ENCODE measurements at places on chromosomes 3 and 15.

- DNase-seq, result no peak
Observed at GRCh38 chr3:161163297-161163696, 57.8 kb upstream of the NMD3 start.

DNA sequence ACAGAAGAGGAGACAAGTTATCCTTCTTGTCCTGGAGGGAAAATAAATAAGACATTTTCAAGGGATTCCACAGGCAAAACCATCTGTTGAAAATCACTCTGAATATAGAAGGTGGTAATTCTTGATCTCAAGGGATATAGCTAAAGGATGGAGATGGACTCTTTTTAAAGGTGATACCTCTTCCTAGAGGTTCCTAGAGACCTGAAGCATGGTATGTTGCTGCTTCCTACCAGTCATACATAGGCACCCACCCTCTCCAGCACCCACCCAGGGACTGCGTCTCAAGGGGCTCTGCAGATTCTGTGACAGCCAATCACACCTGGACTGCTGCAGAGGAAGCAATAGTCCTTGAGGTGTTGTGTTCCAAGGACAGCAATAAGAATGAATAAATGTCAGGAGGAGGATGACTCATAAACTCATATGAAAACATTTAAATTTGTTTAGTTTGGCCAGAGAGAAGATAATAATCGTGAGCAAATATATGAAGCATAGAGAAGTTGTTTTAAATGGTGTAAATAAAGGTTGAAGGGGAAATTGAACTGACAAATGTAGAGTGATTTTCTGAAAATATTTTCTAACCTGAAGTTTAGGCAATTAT is 741.6 kb upstream of the CBLB start:
- no peak for DNase-seq

DNA sequence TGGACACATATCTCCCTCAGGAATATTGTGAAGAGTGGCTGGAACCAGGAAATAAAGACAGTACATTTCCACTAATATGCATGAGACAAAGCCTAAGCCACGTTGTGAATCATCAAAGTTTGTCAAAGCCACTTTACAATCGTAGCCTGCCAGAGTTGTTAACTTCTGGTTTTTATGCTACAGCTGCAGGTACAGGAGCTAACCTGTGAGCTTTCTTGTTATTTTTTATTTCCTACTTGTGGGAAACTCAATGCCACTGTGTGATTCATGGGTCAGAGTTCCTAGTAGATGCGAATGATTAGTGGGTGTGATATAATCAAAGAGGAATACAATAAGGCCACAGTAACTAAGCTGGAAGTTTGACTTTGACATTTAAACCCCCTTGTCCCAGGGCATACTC is 44.4 kb upstream of the TEX9 start:
- no peak for DNase-seq

GRCh38 chr15:64153480-64154367 is 2.2 kb downstream of the SNX22 start:
- DNase-seq, result peak; percentile 54

GRCh38 chr3:132974097-132974496 is 64.1 kb upstream of the TMEM108 start:
- DNase-seq, result no peak

DNA sequence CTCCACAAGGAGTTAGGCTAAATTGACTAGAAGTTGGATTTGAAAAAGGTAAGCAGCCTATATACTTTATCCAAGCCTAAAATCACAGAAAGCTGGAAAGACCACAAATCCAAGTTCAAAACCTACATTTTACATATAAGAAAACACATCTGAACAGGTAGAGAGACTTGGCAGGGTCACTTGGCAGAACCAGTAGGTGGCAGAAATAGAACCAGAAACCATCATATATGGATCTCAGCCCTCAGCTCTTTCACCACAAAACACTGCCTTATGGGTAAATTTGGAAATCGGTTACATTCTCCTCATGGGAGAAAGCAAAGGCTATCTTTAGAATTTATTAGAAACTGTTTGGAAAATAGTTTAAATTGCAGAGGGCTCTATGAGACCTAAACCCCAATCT is 44.2 kb downstream of the MKRN2 start:
- no peak for DNase-seq

GRCh38 chr3:8712045-8712907 is 21.3 kb upstream of the CAV3 start:
- DNase-seq, result no peak

DNA sequence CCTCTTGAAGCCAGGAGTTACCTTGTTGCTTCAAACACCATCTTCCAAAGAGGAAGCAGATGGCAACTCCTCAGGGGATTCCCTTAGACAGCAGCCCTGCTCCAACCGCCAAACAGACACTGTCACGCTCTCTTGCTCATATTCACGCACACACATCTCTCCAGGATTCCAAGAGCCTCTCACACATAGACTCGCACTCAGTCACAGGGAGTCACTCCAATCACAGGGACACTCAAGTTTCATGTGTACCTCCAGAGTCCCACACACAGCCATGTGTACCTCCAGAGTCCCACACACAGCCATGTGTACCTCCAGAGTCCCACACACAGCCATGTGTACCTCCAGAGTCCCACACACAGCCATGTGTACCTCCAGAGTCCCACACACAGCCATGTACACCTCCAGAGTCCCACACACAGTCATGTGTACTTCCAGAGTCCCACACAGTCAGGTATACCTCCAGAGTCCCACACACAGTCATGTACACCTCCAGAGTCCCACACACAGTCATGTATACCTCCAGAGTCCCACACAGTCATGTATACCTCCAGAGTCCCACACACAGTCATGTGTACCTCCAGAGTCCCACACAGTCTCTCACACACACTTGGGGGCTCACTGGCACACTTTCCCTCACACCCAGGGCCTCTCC is 6.1 kb downstream of the VWA5B2 start:
- peak; percentile 30 for DNase-seq

DNA sequence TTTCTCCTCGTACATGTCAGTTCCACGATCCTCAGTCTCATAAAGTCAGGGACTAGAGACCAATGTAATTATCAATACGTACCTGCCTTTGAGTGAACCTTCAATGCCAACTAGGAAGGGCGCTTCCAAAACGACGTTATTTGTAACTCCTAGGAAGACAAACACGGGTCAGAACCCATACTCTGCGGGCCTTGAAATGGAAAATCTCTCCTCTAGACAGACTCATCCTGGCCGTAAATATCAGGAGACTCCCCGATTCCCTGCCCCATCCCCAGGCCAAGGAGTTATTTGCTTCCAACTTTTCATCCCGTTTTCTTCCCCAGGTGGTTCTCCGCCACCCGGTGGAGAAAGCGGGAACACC is 578 bp downstream of the OIP5 start:
- no peak for DNase-seq

GRCh38 chr15:63048115-63048775 is 5.7 kb downstream of the TPM1 start:
- peak; percentile 60 for DNase-seq

GRCh38 chr3:25442486-25442885 is 14.4 kb downstream of the RARB start:
- DNase-seq, result no peak

DNA sequence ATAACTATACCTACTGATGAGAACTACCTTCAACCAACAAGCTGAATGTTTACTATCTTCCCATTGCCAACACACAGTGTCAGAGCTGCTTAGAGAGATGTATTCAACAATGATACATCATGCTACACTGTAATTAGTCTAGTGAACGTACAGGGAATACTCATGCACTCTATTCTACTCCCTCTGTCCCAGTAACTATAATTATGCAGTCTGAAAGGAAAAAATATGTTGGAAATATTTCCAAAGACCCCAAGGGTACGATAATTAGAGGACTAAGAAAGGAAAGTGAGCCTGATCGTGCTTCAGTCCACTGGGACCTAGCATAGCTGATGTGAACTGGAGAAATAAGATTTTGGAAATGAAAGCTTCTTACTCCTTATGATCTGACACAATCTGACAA is 36.9 kb upstream of the FSIP1 start:
- no peak for DNase-seq

GRCh38 chr3:23682646-23683045 is 123.1 kb upstream of the UBE2E1 start:
- no peak for DNase-seq

- DNase-seq, result peak; percentile 54
Observed at GRCh38 chr3:169886671-169887070, 16.9 kb upstream of the LRRC31 start.

GRCh38 chr15:52466134-52466701 is 62.5 kb downstream of the MYO5A start:
- no peak for DNase-seq

DNA sequence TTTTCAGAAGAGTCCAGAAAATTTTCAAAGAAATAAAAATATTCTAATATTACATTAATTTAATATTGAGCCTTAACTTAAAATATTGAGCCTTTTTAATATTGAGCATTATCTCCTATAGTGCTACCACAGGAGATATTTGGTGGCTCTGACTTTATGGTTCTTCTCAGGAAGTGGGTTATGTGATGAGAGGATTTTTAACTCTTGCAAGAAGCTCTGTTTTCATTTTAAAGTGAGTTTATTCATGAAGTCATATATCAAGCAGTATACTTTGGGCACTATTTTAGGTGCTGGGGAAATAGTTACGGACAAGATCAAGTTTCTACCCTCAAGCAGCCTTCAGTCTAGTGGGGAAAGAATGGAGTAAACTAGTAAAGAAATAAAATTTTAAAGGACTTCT is 13.4 kb upstream of the MBNL1 start:
- no peak for DNase-seq

DNA sequence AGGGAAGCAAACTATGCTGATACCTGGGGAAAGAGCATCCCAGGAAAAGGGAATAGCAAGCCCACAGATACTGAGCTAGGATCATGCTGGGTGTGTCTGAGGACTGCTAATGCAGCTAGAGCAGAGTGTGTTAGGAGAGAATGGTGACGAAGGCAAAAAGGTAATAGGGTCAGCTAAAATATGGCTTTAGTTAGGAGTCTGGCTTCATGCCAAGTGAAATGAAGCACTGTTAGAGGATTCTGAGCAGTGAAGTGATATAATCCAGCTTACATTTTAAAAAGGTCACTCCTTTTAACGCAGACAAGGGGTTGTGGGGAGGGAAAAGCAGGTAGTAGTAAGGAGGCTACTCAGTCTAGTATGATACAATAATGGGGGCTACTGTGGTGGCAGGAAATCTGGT is 30.4 kb downstream of the SECISBP2L start:
- DNase-seq, result no peak

All from NCI-H446 treated with DMSO at 0.1 percent for 48 hours (cell line).